K562 (cell line): ENCODE measurements at places on chromosomes 7 and 10. TPM values are rescaled to one million over a fixed set of nuclear protein-coding genes. Genes with fewer than 3 reads are reported as not detected.

GRCh38 chr10:16989826-16990293 lies 139.8 kb downstream of the CUBN start:
- no peak for DNase-seq

DNA sequence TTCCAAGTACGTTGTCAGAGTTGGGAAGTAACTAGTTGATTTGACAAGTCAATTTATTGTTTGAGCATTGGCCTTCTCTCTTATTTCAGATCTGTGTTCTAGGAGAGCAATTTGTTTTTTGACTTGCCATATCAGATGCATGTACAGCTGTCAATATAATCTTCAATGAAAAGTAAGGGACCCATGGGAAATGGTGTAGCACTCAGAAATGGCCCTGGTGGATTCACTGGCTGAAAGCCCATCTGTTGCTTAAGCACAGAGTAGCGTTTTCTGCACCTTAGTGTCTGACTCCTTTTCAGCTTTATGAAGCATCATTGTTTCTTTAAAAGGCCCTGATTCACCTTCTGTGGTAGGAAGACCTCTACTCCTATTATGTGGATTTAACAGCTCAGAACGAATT lies 10.2 kb downstream of the GARS1 start:
- DNase-seq, result no peak

DNA sequence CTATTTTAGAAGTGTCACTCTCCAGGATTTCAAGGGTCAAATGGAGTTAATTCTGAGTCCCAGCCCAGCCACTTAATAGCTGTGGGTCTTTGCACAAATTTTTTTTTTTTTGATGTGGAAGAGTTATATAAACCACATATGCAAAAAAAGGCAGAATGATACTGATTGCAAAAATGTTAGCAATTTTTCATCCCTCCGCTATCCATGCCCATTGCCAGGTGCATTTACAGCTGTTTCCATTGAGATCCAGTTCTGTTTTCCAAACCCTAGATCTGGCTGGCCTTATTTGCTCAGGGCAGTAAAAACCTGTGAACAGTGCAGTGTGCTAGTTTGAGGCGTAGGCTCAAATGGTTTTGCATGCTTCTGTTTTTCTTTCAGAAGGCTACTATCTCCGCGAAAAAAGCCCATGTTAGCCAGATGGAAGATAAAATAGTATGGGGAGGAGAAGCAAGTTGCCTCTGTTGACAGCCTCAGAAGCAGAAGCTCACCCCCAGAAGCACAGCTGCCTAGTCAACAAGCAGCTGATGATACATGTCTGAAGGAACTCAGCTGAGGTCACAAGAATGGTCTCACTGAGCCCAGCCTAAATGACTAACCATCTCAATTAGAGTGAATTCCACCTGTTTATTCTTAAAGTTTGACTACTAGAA lies 997 bp upstream of the ZNF138 start:
- DNase-seq, result no peak

- no peak for DNase-seq
These were observed 28.4 kb upstream of the PRKAG2 start for GRCh38 chr7:151905353-151905752.

DNA sequence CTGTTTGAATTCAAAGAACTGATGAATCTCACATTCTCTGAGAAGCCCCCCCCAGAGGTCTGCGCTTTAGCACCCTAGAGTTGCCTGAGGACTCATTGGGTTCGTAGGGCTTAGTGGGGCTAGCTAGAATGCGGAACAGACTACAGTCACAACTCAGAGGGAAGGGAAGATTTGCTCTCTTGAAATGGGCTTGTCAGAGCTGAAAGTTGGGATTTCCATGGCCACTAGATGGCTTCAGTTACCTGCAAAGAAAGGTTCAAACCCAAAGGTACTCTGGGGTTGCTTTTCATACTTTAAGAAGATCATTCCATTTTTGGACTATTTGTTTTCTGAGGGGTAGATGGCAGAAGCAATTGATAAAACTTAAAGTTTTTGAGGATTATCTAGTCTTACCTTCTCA lies 205.0 kb downstream of the BBS9 start:
- DNase-seq, result no peak

DNAJB9 gene
- total RNA-seq, result 9.0 and 9.6 TPM in 2 replicates

ENO4 gene
- not detected in 2 replicates for total RNA-seq

TMEM213 gene
- not detected in 2 replicates for total RNA-seq

TRIM50 gene
- 0.11 TPM in 1 of 2 replicates, not detected in the other for total RNA-seq
